PC-3 (cell line): ENCODE measurements at places on chromosomes 2 and 18.

GRCh38 chr2:236855866-236856847 is 229.5 kb upstream of the COPS8 start:
- DNase-seq = no peak

GRCh38 chr2:15084826-15085489 is 452.4 kb downstream of the LRATD1 start:
- no peak for DNase-seq

- DNase-seq = peak; percentile 43
Measured at GRCh38 chr2:38527338-38528007, 75.3 kb downstream of the HNRNPLL start.

GRCh38 chr2:48200620-48201293 is 294.5 kb upstream of the FBXO11 start:
- DNase-seq = no peak

DNA sequence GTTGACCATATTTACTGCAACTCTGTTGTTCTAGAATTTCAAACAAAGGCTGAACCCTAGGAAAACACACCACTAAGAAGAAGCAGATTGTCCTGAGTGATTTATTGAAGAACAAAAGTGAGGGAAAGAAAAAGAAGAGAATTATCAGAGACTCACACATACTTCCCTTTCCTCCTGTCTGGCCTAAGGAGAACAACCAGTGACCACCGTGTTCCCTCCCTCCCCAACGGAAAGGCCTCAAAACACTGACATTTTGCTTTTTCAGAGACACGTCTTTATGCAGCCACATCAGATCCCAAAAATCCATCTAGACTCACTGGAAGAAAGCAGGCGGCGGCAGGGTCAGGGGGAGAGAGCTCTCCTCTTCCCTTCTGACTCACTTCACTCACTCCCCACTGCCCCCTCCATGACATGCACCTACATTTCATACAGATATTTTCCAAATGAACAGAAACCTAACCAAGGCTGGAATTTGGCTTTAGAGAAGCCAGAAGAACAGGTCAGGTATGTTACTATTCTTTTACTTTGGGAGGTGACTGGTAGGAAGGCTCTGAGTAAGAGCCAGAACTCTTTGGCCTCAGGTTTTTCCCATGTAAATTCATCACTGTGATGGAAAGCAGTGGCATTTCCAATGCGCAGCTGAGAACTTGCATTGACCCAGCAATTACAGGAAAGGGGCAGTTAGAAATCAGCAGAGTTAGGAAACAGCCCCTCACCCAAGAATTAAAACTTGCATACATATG is 169.9 kb downstream of the BCL11A start:
- DNase-seq = peak; percentile 16

- peak; percentile 74 for DNase-seq
Measured at GRCh38 chr2:231925303-231926179, 655 bp downstream of the NPPC start.
